Liver (tissue), 10 donors: ENCODE measurements at places on chromosomes 12 and 14. TPM values are rescaled to one million over a fixed set of nuclear protein-coding genes. Genes with fewer than 3 reads are reported as not detected.

Gene IAPP
- 0.42 TPM for polyA plus RNA-seq

Gene OTUB2
- polyA plus RNA-seq = 0.62 TPM

Gene ATN1
- 12.6 TPM for polyA plus RNA-seq

Gene C12orf56
- polyA plus RNA-seq = not detected

Gene FLVCR2
- 12.3 TPM for polyA plus RNA-seq

Gene PRPF40B
- 4.3 TPM for polyA plus RNA-seq

Gene DIO2
- 0.02 TPM for polyA plus RNA-seq

Gene HAL
- polyA plus RNA-seq = 62.4 TPM

Gene SLCO1B3
- 33.1 TPM for polyA plus RNA-seq

Gene SRRM4
- polyA plus RNA-seq = not detected

Gene RAPGEF3
- 1.6 TPM for polyA plus RNA-seq

Gene KCNMB4
- polyA plus RNA-seq = 0.46 TPM

Gene MDM2
- 10.1 TPM for polyA plus RNA-seq

Gene HNF1A
- polyA plus RNA-seq = 19.8 TPM

Gene AREL1
- polyA plus RNA-seq = 5.6 TPM

Gene GATC
- polyA plus RNA-seq = 8.9 TPM

Gene ANO4
- 0.08 TPM for polyA plus RNA-seq

Gene SIX4
- 0.08 TPM for polyA plus RNA-seq

Gene BRI3BP
- polyA plus RNA-seq = 2.4 TPM

Gene CCDC197
- polyA plus RNA-seq = not detected

Gene LEMD3
- polyA plus RNA-seq = 4.4 TPM

Gene HIGD1C
- not detected for polyA plus RNA-seq

Gene ADCY4
- polyA plus RNA-seq = 2.2 TPM

Gene NID2
- polyA plus RNA-seq = 4.7 TPM

Gene TBX3
- polyA plus RNA-seq = 26.8 TPM

Gene FKBP11
- polyA plus RNA-seq = 92.5 TPM
